ENCODE measurements at places on chromosomes 12 and 14.

DNA sequence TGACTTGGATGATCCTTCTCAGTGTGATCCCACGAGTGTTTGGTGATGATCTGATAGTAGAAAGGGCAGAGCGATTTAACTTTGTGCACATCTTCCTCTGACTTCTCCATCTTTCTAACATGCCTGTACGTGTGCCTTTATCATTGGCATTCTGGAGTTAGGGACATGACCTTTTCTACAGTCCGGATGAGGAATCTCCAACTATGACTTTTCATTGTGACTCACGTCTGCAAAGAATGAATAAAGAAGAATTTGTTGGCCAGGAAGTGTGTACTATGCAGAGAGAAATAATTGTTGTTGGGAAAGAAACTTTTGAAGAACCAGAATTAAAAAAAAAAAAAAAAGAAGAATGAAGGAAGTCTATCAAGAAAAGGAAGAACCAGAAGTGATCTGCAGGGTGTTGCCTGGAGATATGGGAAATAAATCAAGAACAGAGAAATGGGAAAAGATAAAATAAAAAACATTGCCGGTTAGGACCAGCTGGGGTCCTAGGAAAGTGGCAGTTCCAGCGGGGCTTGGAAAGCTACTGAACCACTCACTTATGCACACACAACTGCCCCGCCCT, 25.3 kb downstream of the PPFIBP1 start:
- DNase-seq, result no peak

DNA sequence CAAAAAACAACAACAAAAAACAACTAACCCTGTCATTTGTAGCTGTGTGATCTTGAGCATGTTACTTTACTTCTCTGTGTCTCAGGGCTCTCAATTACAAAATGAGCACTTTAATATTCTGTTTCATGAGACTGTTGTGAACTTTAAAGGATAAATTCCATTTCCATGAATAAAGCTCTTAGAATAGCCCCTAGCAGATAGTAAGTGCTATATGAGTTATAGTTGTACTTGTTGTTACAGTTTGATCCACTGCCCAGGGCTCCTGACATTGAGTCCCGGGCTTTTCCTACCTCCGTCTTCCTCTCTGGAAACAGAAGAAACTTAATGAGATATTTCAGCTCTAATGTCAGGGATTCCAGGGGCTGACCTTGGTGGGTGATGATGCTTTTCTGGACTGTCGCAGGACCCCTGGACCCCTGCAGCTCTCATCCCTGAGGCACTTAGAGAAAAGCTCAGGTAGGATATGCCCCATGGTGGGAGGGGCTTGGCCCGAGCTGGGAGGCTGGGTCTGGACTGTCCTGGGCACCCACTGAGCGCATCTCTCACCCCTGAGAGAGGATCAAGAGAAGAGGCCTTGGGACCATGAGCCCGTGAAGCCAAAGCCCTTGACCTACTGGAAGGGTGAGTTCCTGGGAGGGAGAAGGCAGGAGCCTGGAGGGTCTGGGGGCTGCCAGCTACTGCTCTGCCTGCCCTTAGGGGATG, 5.1 kb downstream of the P3H3 start:
- DNase-seq, result no peak

- DNase-seq, result no peak
Observed at GRCh38 chr12:130818272-130818634, 20.8 kb downstream of the STX2 start.

GRCh38 chr12:64170024-64170423, 52.1 kb downstream of the KICS2 start:
- no peak for DNase-seq

GRCh38 chr12:51852404-51853137, 4.1 kb upstream of the FIGNL2 start:
- DNase-seq, result no peak

DNA sequence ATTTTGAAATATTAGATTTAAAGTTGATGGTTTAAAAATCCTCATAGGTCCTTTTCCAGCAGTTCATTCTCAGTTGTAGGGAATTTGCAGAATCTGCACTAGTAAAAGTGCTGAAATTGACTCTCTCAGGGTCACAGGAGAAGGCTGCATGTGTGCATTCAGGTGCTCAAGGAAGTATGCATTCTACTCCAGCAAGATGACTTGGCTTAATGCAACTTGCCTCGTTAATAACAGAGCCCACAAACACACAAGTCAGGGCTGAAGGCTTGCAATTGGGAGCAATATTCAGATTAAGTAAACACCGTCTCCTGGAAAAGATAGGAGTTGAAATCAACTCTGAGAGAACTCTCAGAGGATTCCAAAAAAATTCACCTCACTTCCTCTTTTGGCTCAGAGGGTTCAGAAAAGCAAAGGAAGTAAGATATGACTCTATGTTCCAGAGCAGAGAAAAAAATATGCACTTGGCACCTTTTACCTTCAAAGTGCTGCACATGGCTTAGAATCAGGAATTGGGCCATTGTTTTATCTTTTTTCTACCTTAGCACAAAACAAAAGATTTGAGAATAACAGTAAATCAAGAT, 406.3 kb upstream of the DCN start:
- DNase-seq, result no peak

DNA sequence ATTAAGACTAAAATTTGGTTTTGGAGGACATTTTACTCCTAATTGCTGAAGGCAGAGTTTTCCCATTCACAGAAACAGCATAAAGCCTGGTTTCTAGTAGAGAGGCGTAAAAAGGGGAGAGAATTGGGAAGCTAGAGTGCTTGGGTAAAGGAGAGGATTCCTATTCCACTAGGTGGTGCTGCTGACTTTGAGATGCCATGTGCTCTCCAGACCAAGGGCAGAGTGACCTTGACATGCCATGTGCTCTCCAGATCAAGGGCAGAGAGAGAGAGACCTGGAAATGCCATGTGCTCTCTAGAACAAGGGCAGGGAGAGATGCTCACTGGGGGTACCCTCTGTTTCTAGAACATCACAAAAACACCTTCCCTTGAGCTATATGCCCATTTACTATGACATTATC, 176.2 kb upstream of the PDZRN4 start:
- no peak for DNase-seq

GRCh38 chr12:69575346-69575745, 9.9 kb upstream of the CCT2 start:
- DNase-seq, result no peak

DNA sequence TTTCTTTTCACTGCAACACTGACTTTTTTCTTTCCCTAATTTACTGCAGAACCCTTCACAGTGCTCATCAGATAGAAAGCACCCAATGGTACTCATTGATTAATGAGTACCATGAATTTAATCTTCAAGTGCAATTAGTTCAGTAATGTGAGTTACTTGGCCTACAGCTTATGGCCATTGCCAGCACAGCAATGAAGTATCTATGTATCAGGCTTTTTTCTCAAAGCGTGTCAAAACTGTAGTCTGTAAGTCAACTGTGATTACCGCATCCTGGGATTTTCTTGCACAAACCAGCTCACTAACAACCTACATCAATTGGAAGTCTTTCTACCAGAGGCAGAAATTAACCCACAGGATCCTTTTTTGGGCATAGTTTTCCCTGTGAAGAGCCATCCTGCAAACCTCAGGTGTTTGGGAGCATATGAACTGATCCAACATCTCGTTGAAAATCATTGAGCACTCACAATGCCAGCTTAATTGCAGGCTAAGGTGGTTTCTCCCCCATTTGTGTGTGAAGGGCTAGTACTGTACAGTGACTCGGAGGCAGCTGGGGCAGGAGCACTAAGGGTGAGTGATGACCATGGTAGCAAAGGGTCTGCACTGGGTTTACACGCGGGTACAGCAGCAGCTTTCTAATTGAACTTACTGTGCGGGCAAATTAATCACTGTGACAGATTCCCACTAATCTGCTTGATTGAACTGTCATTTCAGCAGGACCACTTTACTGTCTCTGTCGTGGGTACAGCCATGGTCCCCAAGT, 619.3 kb downstream of the SNAPC1 start:
- DNase-seq, result no peak

DNA sequence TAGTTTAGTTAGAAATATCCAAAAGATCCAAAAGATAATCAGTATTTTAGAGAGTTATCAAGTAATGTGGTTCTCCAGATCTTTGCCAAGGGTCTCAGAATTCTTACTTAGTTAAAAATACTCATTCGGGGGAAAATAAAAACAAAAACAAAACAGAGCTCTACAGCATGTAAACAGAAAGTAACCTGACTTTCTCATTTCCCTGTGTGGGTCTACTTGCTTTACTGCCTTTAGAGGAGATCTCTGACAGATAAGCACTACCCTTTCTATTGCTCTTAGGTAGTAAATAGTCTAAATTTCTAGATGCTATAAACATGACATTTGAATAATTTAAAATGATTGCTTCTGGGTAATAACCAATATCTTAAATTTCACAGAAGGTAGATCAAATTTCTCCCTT, 371.8 kb downstream of the RPL10L start:
- DNase-seq, result no peak

DNA sequence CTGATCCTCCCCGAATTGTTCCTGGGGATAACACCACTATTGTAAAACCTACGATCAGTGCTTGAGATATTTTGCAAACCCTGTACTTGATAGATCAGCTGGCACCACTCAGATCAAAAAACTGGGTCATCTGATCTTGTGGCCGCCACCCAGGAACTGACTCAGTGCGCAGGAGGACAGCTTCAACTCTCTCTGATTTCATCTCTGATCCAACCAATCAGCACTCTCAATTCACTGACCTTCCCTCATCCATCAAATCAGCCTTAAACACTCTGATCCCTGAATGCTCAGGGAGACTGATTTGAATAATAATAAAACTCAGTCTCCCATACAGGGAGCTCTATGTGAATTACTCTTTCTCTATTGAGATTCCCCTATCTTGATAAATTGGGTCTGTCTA, 4.2 kb upstream of the XPOT start:
- DNase-seq, result no peak

GRCh38 chr12:79844693-79845092, 90.2 kb downstream of the PPP1R12A start:
- no peak for DNase-seq

- DNase-seq, result no peak
Observed at GRCh38 chr12:122841544-122842321, 6.5 kb downstream of the HIP1R start.

DNA sequence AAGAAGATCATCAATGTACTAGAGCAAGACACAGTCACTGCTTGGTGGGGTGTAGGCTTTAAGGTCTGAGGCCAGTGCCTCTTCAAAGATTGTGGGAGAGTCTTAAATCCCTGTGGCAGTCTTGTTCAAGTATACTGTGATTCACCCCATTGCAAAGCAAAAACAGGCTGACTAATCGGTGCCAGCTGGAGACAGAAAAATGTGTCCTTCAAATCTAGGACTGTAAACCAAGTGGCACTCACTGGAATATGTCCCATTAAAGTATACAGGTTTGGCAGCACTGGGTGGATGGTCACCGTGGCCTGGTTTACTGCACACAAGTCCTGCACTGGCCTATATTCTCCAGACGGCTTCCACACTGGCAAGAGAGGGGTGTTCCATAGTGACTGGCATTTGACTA, 1315.3 kb downstream of the TMEM121 start:
- no peak for DNase-seq

DNA sequence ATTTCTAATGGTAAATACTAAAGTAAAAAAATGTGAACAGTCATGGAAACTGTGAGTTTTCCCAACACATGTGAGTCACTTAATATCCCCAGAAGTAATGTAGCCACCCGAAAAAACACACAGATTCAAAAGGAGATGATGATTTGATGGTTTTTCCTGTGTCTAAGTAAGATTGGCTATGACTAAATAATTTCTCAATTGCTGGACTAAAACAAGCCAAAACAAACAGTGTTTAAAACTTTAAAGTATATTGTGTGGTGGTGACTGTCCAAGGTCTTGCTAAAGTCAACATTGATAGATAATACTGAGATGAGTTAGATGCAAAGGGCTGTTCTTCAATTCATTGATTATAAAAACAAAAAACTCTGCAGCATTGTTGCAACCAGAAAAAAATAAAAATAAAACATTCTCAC, 89.6 kb upstream of the SOX5 start:
- DNase-seq, result no peak

- DNase-seq, result no peak
Observed at GRCh38 chr12:92130999-92131398, 14.6 kb downstream of the BTG1 start.

DNA sequence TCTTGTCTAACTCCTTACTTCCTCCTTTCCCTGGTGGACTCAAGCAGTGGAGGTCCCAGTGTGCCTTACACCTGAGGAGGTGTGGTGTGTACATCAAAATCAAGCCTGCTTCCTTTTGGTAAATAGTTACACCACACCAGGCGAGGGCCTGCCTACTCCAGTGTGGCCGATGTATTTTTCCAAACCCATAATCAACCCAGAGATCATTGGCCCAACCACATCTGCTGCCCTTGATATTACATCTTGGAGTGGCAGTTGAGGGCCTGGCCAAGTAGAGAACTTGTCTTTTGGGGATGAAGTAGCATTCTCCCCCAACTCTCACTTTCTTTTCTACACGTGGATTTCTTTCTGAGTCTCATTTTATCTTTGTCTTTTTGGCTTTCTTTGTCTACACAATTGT, 187.4 kb downstream of the EFCAB11 start:
- DNase-seq, result no peak

DNA sequence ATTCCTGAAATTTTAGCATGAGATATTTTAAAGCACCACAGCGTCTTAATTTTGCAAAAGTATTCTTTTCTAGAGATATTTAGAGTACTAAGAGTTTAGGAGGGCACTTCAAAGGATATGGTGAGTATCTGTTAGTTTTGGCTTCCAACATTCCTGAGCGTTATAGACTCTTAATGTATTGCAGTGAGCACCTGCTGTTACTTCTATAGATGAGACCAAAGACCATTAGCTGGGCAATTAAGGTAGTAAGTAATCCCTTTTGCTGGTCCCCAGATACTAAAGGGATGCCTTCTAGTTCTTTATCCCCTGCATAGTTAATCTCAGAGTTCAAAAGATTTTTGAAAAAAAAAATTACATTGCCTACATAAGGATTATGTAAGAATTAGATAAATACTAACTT, 975.6 kb downstream of the GALC start:
- no peak for DNase-seq

GRCh38 chr12:132040906-132041606, 91.3 kb downstream of the EP400 start:
- DNase-seq, result no peak

DNA sequence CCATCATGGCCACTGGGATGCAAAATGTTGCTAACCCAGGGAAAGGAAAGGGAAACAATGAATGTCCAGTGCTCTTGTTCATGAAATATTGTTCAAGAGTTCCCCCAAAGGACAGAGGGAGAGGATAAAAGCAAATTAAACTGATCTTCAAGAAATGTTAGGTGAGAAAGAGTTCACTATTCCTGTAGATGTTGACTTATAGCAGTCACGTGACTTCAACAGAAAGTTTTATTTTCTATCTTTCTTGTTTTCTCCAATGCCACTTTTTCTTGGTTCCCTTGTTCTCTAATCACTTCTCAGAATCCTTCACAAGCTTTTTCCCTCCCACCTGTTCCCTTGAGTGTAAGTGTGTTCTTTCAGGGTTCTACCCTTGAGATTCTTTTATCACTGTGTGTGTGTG, 245.3 kb downstream of the C12orf42 start:
- no peak for DNase-seq

- DNase-seq, result no peak
Observed at GRCh38 chr14:23910101-23910875, 43.3 kb upstream of the DHRS4 start.

GRCh38 chr14:58677996-58678395, 40.2 kb downstream of the DACT1 start:
- DNase-seq, result no peak

- no peak for DNase-seq
Observed at GRCh38 chr12:104478396-104479122, 21.8 kb downstream of the CHST11 start.

- DNase-seq, result no peak
Observed at GRCh38 chr12:77834618-77835017, 3.9 kb downstream of the NAV3 start.
